ENCODE measurements at places on chromosomes 16 and 17.

- peak; percentile 34 for DNase-seq
Observed at GRCh38 chr17:72560303-72561247, 439.8 kb downstream of the SOX9 start.

- DNase-seq, result no peak
Observed at GRCh38 chr16:20762404-20763123, 1.2 kb upstream of the ACSM3 start.

- DNase-seq, result no peak
Observed at GRCh38 chr16:23408823-23409298, 44.1 kb downstream of the COG7 start.

DNA sequence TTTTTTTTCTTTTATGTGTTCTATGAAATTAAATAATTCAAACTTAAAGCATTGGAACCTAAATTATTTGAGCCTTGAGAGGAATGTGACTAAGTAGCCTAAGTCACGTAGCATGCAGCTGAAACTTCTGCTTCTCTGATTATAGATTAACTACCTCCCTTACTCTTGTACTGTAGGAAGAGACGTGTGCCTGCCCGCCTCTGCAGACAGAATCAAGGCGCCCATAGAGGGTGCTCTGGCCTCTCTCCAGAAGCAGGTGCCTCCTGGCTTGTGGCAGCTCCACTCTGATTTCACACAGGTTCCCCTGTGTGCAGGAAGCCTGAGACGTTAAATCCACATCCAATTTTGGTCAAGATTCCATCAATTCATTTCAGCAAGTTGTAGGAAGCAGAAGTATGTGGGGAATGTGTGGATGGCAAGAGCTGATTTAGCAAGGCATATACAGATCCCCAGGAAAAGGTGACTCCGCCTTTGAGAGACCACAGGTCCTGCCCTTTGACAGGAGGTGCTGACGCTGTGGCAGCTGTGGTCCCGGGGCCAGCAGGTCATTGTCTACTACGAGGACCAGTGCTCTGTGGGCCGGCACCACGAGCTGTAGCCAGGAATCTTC lies 1418.8 kb downstream of the CDH11 start:
- no peak for DNase-seq

Measured in activated T-cell treated with anti-CD3 and anti-CD28 coated beads, Interleukin-2, amount 50 U/mL, for 1 hour (primary cell).